ENCODE measurements at places on chromosomes 7 and 10.

DNA sequence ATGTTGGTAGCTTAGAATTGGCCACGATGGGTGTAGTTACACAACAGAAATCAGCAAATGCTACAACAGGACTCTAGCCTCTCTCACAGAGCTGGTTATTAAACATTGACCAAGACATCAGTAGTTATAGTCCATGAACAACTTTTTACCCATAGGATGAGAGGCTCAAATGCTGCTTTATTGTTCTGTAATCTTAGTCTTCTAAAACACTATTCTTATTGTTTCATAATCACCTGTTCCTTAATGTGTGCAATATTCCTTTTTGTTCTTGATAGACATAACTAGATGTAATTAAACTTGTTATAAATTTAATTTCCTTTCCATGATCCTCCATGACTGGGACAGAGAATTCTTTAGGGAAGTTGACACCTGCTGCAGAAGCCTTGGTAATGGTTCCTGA, 356.9 kb downstream of the EXOC4 start:
- DNase-seq, result no peak

- DNase-seq, result peak; percentile 77
Observed at GRCh38 chr7:23680414-23681405, 711 bp downstream of the FAM221A start.

- peak; percentile 52 for DNase-seq
Observed at GRCh38 chr10:119030421-119031250, 1.1 kb downstream of the NANOS1 start.

- DNase-seq, result no peak
Observed at GRCh38 chr7:93409324-93409723, 165.2 kb downstream of the CALCR start.

DNA sequence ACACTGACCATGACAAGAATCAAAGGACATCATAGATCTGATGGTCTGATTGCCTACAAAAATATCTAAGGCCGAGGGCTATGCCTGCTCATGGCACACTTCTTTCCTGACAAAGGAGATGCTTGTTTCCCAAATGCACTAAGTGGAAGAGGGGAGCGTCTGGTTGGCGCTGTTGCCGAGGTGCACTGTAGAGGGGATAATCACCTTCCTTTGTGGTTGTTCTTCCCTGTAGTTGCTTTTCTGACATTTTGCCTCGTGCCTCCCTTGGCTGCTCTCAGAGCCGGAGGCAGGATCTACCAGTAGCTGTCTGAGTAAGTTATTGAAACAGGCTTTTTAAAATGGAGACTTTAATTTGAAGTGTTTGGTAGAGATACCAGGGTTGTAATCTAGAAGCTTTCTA, 352.0 kb downstream of the SORCS3 start:
- DNase-seq, result no peak

- no peak for DNase-seq
Observed at GRCh38 chr10:48271047-48271730, 3.3 kb downstream of the FRMPD2 start.

All from PC-3 (cell line).